ENCODE measurements at places on chromosomes 1 and 21. TPM values are rescaled to one million over a fixed set of nuclear protein-coding genes. Genes with fewer than 3 reads are reported as not detected.

The ASAP3 gene
- polyA plus RNA-seq = 0.66 TPM

The IVL gene
- not detected for polyA plus RNA-seq

The MSH4 gene
- polyA plus RNA-seq = 0.10 TPM

The TMEM9 gene
- 25.4 TPM for polyA plus RNA-seq

The SLC16A4 gene
- polyA plus RNA-seq = 3.6 TPM

The COL16A1 gene
- not detected for polyA plus RNA-seq

The SH2D5 gene
- polyA plus RNA-seq = not detected

The DCST2 gene
- polyA plus RNA-seq = not detected

The CLCC1 gene
- polyA plus RNA-seq = 10.9 TPM

The AMY1A gene
- polyA plus RNA-seq = not detected

The FAM78B gene
- polyA plus RNA-seq = 0.15 TPM

The FASLG gene
- polyA plus RNA-seq = 0.63 TPM

The TFF2 gene
- not detected for polyA plus RNA-seq

The SPSB1 gene
- 1.8 TPM for polyA plus RNA-seq

The ASPM gene
- polyA plus RNA-seq = 0.04 TPM

The IPO13 gene
- polyA plus RNA-seq = 14.9 TPM

The CFAP126 gene
- not detected for polyA plus RNA-seq

The WNT4 gene
- not detected for polyA plus RNA-seq

The MYBPHL gene
- polyA plus RNA-seq = not detected

The HSPB7 gene
- not detected for polyA plus RNA-seq

The OR2M5 gene
- not detected for polyA plus RNA-seq

The RPTN gene
- not detected for polyA plus RNA-seq

The FCRL6 gene
- 2.1 TPM for polyA plus RNA-seq

The RBM34 gene
- 86.7 TPM for polyA plus RNA-seq

The MATN1 gene
- polyA plus RNA-seq = not detected

The ANKRD35 gene
- not detected for polyA plus RNA-seq

The OR2L13 gene
- 0.39 TPM for polyA plus RNA-seq

The DNALI1 gene
- not detected for polyA plus RNA-seq
